ENCODE measurements at places on chromosomes 7 and 10.

- no peak for DNase-seq
Measured at GRCh38 chr10:26357203-26357602, 80.9 kb upstream of the APBB1IP start.

GRCh38 chr7:23346316-23346715 is 47.2 kb downstream of the MALSU1 start:
- DNase-seq: no peak

DNA sequence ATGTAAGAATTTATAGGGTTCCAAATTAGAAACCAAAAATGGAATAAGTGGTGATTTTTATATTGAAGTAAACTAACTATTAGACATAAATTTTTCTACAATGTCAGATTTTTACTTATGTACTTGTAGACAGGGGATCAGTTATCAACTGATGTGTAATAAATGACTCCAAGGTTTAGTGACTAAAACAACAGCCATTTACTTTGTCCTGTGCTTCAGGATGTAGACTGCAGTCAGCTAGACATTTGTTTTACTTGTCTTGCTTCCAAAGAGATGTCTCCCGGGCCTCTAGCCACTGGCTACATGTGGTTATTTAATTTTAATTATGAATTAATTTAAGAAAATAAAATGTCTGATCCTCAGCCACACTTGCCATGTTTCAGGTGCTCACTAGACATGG is 249.7 kb upstream of the IGFBP3 start:
- DNase-seq: no peak

- no peak for DNase-seq
Measured at GRCh38 chr10:3825244-3825643, 40.2 kb upstream of the KLF6 start.

DNA sequence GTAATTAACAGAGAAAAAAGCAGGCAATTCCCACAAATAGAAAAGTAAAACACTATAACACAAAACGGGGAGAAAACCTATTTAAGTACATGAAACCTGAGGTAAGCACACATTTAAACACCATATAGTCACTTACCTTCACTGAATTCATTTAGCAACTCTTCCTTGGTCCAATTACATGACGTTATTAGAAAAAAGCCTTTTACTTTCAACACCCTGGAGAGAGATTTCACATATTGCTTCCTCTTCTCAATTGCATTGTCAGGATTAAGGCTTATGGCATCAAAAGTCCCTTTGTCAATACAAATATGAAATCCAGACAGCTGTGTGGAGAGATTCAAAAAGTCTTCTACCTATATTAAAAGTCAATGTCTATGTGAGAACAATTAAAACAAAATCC is 21.1 kb upstream of the FAM53B start:
- DNase-seq: no peak

- no peak for DNase-seq
Measured at GRCh38 chr7:30705008-30705407, 22.8 kb upstream of the CRHR2 start.

- DNase-seq: no peak
Measured at GRCh38 chr10:93300288-93300917, 181.7 kb downstream of the MYOF start.

GRCh38 chr7:68394131-68394530 is 1204.1 kb upstream of the AUTS2 start:
- no peak for DNase-seq

- DNase-seq: no peak
Measured at GRCh38 chr10:85642421-85643170, 724.0 kb downstream of the GRID1 start.

DNA sequence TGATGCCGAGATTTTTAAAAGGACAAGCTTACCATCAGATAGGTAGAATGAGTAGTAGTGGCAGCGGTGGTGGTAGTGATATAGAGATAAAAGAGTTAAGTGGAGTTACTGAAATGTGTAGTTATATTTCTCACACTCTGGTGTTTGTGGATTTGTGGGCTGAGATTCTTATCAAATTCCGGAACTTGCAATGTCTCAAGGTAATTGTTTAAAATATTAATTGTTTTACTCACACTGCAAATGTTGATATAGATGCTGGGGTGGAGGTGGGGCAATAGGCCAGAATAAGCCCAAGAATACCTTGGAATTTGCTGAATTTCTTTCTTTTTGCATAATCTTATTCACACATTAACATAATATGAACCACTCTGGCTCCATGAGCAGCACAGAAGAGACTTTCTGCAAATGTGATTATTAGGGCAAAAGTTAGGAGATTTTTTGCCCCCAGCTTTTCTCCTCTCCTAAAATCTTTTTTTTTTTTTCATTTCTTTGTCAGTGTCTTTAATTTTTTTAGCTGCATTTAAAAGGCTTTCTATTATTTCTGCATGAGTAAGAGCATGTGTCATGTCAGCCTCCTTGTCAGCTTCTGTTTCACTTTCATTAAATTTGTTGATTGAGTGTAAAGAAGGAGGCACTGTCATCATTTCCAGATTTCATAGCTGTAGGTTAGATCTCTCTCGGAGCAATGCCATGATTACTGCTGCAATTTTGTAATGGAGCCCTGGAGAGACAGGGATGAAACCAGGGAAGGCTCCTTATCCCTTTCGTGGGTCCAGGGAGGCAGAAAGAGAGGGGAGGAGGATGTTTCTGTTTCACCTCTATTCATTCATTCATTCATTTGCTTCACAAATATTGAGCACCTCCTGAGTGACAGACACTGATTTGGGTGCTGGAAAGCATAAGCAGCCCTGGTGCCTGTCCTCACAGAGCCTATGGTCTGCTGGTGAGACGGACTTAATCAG is 13.1 kb upstream of the SGMS1 start:
- no peak for DNase-seq

DNA sequence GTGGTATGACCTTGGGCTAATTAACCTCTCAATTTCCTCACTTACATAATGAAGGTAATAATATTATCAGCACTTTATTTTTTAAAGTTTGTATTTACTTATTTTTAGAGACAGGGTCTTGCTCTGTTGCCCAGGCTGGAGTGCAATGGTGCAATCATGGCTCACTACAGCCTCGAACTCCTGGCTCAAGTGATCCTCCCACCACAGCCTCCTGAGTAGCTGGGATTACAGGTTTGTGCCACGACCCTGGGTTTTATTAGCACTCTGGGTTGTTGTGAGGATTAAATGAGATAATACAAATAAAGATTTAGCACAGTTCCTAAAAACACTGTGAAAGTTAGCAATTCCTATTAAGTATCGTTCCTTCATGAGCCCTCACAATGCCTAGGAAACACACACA is 14.7 kb downstream of the BAMBI start:
- no peak for DNase-seq

- DNase-seq: no peak
Measured at GRCh38 chr7:73451780-73452398, 18.3 kb downstream of the FZD9 start.

DNA sequence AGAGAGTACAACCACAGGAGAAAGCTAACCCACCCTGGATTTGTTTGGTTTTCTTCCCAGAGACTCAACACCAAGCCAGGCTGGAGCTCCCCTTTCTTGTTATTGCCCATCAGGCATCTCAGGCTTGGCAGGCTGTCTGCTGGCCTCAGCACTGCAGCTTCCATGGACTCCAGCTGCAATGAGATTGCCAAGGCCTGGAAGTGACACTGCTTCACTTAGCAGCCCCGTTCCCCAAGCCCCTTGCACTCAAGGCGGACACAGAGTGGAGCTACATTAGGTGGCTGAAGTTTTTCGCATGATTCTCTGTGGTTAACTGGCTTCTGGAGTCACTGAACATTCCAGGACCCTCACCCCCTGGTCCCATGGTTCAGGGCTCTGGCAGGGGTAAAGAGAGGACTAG is 163.1 kb upstream of the GDF10 start:
- no peak for DNase-seq

DNA sequence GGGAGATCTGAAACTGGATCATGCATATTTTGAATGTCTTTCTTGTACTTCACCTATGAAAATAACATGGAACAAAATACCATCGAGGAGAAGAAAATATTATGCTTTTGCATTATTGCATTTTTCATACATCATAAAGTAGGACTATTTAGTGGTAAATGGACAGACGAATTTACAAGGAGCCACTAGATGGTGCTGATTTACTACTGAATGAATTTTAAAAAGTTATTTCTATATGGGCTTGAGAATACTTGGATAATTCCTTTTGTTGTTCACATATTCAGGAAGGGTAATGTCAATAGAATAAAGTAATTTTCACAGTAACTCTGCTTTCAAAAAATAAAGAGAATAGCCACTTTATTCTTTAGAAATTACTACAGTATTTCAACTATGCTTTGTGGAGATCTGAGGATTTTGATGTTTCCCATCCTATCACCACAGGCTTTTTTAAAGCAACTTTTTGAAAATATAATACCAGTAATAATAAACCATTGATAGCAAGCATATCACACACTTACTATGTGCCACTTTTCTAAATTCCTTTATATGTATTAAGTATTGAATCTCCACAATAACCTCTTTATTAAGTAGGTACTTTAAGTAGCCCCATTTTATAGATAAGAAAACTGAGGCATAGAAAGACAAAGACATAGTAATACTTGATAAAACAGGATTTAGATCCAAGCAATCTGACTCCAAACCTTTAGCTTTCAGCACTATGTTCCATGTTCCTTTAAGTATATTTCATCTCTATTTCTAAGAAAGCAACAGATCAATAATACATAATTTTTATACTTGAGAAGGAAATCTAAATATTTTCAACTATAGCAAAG is 38.6 kb downstream of the NEBL start:
- DNase-seq: no peak

DNA sequence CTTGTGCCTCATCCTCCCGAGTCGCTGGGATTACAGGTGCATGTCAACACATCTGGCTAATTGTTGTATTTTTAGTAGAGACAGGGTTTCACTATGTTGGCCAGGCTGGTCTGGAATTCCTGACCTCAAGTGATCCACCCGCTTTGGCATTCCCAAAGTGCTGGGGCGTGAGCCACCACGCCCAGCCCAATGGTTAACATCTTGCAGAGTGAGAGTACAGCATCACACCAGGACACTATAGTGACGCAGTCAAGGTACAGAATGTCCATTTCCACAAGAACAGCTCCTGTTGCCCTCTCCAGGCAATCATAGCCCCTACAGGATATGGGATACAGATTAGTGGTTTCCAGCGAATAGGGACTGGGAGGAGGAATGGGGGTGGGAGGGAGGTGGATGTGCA is 34.0 kb downstream of the MYO1G start:
- no peak for DNase-seq

DNA sequence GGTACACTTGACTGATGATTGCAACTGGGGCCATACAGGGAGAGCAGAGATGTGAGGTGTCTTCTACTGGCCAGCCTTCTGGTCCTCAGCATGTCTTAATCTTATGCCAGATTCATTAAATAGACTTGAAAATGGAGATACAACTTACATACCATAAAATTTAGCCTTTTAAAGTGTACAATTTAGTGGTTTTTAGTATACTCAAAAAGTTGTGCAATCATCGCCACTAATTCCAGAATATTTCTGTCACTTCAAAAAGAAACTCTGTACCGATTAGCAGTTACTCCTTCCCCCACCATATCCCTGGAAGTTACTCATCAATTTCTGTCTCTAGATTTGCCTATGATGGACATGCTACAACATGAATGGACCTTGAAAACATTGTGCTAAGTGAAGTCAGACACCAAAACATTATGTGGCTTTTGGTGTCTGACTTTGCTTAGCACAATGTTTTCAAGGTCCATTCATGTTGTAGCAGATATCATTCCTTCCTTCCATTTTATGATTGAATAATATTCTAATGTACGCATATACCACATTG is 53.0 kb downstream of the SH2D4B start:
- DNase-seq: no peak

GRCh38 chr10:101693651-101693977 is 1.4 kb downstream of the FBXW4 start:
- no peak for DNase-seq

DNA sequence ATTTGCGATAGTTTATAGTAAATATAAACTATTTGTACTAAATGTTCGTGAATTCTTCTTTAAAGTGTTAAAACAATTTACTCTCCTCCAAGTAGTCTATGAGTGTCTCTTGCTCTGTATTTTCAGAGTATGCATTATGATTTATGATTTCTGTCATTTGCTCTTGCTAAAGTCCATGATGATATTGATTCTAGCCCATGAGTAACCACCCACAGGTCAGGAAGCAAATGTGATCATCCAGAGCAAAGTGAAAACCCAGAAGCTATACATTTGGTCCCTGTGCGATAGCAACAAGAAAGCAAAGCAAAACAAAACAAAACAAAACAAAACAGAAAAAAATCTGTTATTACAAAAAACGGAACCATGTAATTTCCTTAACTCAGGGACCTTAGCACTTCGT is 225.9 kb downstream of the HDAC9 start:
- no peak for DNase-seq

- DNase-seq: no peak
Measured at GRCh38 chr7:25031007-25031406, 51.0 kb upstream of the OSBPL3 start.

DNA sequence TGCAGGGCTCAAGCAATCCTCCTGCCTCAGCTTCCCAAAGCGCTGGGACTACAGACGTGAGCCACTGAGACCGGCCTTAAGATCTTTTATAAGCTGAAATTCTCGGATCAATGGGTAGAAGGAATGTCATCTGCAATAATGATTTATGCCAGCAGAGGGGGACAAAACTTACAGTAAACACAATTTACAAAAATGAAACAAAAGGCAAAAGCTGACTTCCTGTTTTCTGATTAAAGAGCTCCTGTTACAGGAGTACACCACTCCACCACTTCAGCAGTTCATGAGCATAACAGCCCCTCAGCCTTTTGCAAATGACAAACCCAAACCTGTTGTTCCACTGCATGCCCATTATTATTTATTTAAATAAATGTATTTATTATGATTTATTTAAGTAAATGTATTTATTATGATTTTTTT is 88.5 kb upstream of the ATP6V0A4 start:
- no peak for DNase-seq

- no peak for DNase-seq
Measured at GRCh38 chr7:149552799-149553198, 55.2 kb upstream of the ZNF746 start.

- no peak for DNase-seq
Measured at GRCh38 chr10:47288916-47289495, 11.0 kb upstream of the GDF10 start.

DNA sequence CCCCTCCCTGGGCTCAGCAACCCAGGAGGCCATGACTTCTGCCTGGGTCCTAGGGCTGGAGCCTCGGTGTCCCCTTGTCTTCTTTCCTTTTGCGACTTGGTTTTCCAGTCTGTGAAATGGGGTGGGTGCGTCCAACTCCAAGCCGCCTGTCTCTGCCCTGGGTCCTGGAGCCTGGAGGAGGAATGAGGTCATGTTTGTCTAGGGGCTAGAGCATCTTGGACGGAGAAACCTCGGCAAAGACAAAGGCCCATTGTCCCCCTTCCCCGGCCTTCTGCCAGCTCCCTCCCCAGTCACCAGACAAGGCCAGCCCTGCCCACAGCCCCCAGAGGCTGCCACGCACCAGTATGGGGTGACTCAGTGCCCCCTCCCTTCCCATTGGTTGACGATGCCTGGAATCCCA is 39.8 kb upstream of the ELN start:
- DNase-seq: no peak

GRCh38 chr10:115941361-115941771 is 331.6 kb downstream of the GFRA1 start:
- no peak for DNase-seq

- no peak for DNase-seq
Measured at GRCh38 chr10:35412900-35413491, 76.7 kb downstream of the CCNY start.

GRCh38 chr10:88314362-88314761 is 268.8 kb downstream of the RNLS start:
- no peak for DNase-seq
